Activated CD4-positive, alpha-beta T cell treated with anti-CD3 and anti-CD28 coated beads, Interleukin-2, amount 50 U/mL, for 48 hours (primary cell): ENCODE measurements at places on chromosomes 16 and 17.

- no peak for DNase-seq
Observed at GRCh38 chr17:73342541-73343167, 30.9 kb upstream of the CDC42EP4 start.

GRCh38 chr16:75044800-75045361 lies 46.1 kb downstream of the ZNRF1 start:
- no peak for DNase-seq

DNA sequence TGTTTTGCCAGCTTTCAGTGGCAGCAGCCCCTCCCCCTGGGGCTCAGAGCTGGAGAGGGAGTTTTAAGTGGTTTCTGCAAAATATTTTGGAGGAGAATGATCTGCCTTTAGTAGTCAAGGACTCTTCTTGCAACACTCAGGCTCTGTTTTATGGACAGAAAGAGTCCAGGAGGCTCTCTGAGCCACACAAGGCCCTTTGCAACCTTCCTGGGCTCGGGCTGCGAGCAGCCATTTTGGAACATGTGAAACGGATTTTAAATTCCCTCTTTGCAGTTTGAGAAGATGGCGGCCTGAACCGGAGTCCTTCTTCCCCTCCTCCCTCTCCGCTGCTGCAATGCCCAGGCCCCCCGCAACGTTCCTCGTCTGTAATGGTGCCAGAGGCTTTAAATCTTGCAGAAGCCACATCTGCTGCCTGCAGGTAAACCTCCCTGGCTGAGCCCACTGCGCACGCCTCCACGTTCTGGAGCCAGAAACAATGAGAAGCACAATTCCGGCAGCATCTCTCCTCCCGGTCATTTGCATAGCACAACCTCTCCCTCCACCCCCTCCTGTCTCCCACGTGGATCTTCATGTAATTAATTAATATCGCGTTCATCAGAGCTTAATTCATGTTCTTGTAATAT lies 386.1 kb downstream of the SEC14L1 start:
- DNase-seq, result no peak

GRCh38 chr17:57004944-57005579 lies 27.1 kb downstream of the SCPEP1 start:
- DNase-seq, result no peak

GRCh38 chr16:50395763-50396710 lies 27.2 kb upstream of the BRD7 start:
- DNase-seq, result no peak

GRCh38 chr17:8910969-8911604 lies 43.6 kb upstream of the PIK3R6 start:
- DNase-seq, result no peak
